ENCODE measurements at places on chromosomes 4 and X. TPM values are rescaled to one million over a fixed set of nuclear protein-coding genes. Genes with fewer than 3 reads are reported as not detected.

- DNase-seq: peak; percentile 47
Measured at GRCh38 chrX:75522565-75523431, at the start of gene ZDHHC15. TSS of gene ZDHHC15 (minus strand) at chrX:75523037. CDS start at chrX:75523024, 13 bp downstream.

CT47B1 gene
- polyA plus RNA-seq: not detected

PHKA1 gene
- 5.3 TPM for polyA plus RNA-seq

TKTL2 gene
- not detected for polyA plus RNA-seq

DNA sequence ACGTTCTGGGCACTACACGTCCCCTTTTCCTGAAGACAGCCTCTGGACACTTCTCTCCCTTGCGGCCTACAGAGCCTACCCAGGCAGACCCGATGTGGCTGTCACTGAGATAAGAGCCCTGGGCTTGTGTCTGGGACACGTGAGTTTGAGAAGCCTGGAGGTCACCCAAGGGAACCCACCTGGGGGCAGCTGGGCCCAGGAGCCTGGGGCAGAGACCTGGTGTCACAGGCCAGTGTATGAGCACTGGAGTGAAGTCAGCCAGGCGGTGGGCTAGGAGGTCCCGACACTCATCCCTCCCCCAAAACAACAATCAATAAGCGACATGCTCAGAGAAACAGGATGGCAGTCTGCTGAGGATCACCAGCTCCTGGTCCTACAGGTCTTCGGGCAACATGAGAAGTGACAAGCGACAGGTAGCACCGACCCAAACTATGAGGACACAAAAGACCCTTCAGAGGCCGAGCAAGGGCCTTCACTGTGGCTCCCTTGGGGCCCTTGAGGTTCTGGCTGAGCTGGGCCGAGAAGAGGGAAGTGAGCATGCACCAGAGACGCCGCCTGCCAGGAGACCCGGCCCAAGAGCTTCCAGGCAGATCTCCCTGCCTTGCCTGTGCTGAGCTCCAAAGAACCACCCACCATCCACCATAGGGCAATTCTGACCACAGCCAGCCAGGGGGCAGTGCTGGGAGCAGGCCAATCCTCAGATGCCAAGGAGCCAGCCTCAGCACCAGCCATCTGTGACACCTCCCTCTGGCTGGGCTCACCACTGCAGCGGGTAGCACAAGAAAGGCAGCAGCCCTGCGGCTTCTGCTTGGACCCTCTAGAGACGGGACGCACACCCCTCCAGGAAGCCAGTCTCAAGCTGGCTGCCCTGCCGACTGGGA, 11.0 kb upstream of the DUSP9 start:
- DNase-seq: no peak

TSPAN5 gene
- 29.0 TPM for polyA plus RNA-seq

DNA sequence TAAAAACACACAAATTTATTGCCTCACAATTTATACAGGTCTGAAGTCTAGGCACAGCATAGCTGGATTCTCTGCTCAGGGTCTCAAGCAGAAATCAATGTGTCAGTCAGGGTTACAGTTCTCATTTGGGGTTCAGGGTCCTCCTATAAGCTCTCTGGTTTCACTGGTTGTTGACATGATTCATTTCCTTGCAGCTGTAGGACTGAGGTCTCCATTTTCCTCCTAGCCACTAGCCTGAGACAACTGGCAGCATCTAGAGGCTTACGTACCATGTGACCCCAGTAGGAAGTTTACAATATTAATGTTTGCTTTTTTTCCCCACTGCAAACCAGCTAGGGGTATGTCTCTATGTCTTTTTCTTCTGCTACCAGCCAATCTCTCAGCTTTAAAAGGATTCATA, 102.5 kb downstream of the CPEB2 start:
- no peak for DNase-seq

ZMAT1 gene
- 43.6 TPM for polyA plus RNA-seq

CLNK gene
- polyA plus RNA-seq: 0.77 TPM

DNA sequence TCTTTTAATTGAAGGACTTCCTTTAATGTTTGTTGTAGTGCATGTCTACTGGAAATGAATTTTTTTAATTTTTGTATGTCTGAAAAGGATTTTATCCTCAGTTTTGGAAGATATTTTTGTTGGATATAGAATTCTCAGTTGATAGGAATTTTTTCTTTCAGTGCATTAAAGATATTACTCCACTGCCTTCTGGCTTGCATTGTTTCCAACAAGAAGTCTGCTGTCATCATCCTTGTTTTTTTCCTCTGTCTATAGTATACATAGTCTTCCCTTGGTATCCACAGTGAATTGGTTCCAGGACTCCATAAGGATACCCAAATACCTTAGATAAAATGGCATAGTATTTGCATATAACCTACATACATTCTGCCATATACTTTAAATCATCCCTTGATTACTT, 33.5 kb downstream of the SCD5 start:
- no peak for DNase-seq

SMIM31 gene
- 0.28 TPM for polyA plus RNA-seq

DNA sequence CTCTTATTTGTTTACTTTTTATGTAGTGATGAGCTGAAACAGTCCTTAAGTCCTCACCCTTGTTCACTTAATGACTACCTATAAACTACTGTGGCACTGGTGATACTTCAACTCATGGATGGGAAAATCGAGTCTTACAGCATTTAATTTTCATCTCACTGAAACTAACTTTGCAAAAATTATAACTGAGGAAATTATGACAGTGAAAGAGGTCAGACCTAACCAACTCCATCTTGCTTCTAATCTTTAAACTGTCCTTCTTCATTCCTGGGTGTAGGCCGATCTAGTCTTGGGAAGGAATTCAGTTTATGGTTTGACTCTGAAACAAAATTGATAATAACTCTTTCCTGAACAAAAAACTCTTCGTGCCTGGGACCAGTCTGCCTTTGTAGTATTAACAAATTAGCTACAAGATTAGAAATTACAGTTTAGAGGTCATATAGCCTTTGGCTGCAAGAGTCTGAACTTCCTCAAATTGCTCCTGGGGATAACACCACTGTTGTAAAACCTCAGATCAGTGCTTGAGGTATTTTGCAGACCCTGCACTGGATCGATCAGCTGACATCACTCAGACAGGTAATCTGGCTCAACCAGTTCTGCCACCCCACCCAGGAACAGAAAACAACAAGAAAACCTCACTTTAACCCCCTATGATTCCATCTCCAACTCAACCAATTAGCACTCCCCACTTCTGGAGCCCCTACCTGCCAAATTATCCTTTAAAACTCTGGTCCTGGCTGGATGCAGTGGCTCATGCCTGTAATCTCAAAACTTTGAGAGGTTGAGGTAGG, 995.7 kb upstream of the PRKX start:
- no peak for DNase-seq

DNA sequence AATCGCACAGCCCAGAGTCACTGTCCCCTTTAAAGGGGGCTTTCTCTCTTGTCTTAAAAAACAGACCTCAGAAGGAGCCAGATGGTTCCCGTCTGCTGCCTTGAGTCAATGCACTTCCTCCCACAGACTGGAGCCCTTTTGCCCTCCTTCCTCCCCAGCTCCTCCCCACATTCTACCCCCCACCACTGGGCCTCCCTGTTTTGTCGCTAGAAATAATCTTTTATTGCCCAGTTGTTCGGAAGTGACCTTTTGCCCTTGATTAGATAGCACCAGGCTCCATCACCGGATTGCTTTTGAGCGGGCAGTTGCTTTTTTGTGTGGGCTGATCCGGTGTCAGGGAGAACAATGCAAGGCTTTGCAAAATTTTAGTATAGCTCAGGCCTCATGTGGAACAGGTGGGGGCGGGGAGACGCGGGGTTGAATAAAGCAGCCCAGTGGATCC, 47.7 kb downstream of the SPRY1 start:
- peak; percentile 80 for DNase-seq

DNA sequence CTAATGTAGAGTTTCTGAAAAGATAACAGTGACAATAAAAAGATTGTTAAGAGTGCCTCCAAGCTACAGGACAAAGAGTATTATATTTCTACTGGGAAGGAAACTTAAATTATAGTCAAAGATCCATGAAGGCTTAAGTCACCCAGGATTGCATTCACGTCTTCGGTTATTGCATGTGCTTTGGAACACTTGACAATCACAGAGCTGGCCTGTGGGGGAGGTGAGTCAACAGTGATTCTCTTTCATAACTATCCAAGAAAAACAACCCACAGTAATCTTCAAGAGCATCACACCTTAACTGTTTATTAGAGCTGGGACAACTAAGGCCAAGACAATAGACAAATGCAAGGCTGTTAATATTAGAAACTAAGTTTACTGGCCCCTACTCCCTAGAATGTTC, 40.3 kb downstream of the PDGFC start:
- no peak for DNase-seq

GRCh38 chr4:8910822-8911315, 39.2 kb upstream of the HMX1 start:
- no peak for DNase-seq

SSX3 gene
- not detected for polyA plus RNA-seq

GRCh38 chr4:123418351-123418931, 21.8 kb downstream of the SPRY1 start:
- DNase-seq: no peak

- DNase-seq: no peak
Measured at GRCh38 chr4:5968246-5968645, 50.0 kb downstream of the C4orf50 start.
